Posterior vena cava (tissue), 2 donors: ENCODE measurements at places on chromosomes 16 and 17. TPM values are rescaled to one million over a fixed set of nuclear protein-coding genes. Genes with fewer than 3 reads are reported as not detected.
A peak's percentile ranks its signal among the peaks of the same experiment; 100 is the strongest.

Gene TP53TG3B
- not detected for total RNA-seq

Gene COIL
- total RNA-seq: 9.4 TPM

Gene ZNF764
- total RNA-seq: 6.0 TPM

Gene TLCD3A
- 9.9 TPM for total RNA-seq

Gene HOXB1
- total RNA-seq: not detected

Gene FLII
- total RNA-seq: 275 TPM

Gene CACNG3
- not detected for total RNA-seq

Gene APOH
- not detected for total RNA-seq

Gene ABCC11
- not detected for total RNA-seq

- no peak for DNase-seq
These were observed 14.8 kb downstream of the NPTX1 start for GRCh38 chr17:80461528-80462160.

DNA sequence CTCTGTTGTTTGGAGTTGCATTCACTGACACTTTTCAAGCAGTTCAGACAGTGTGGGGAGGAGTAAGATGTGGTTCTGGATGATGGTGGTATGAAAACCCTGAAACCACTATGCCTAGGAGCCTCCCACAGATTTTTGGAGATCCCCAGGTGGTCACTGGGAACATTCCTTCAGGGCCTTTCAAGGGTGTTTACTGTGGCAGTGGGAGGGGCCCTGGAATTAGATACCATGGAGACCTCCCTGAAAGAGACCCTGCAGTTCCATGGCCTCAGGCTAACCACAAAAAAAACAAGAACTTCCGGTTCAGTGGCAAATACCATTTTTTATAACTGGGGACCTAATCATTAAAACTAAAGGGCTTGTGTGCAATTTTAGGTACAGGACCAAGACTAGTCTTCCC is 79.9 kb downstream of the TMEM100 start:
- no peak for DNase-seq

- no peak for DNase-seq
These were observed 51.5 kb downstream of the TENT4B start for GRCh38 chr16:50204453-50205108.

DNA sequence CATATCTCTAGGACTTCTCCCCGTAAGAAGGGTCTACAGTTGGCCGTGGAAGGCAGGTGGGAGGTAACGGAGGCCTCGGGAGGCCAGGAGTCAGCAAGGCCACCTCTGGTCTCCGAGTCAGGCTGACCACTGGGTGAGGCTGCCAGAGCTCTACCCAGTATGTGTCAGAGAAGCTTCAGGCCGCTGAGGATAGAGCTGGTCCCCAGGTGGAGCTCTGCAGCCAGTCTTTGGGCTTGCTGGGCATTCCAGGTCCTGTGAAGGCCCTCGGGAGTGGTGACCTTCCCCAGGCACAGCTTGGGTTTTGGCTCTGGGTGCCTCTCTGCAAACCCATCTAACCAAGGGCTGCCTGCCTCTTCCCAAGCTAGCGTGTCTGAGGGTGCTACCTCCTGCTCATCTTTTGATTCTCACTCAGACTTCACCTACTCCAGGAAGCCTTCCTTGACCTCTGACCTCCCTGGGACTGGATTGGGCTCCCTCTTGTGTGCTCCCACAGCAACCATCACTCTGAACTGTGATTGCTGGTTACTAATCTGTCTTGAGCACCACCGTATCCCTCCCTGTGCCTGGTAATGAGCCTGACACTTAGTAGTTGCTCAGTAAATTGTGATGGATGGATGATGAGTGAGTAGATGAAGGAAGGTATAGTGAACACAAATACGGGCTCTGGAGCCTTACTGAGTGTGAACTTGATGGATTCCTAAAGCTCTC is 22.3 kb downstream of the RHBDL3 start:
- no peak for DNase-seq

GRCh38 chr17:29929006-29929532 is 959 bp downstream of the SSH2 start:
- DNase-seq: no peak

GRCh38 chr16:2008009-2008526 is 1.6 kb downstream of the ZNF598 start:
- DNase-seq: peak; percentile 81

- DNase-seq: peak; percentile 98
These were observed 77.0 kb upstream of the TNRC6C start for GRCh38 chr17:77881545-77881944.

DNA sequence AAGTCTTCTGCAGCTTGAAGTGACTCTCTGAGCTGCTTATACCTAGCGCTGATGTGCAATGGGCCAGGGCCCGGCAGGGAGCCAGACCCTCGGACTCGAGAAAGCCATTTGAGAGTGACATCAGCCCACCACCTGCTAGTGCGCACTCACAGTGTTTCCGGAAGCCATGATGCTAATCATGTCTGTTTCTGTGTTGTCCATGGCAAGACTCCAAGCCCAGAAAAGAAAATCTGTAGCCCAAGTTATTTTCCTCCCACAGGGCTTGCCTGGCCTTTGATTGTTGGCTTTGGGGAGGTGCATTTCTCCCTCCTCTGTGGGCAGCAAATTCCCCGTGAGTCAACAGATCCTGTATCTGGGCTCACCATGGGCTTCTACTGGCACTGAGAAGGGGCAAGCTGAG is 1.8 kb upstream of the CDRT4 start:
- no peak for DNase-seq

GRCh38 chr16:11118479-11118878 is 137.5 kb downstream of the SOCS1 start:
- DNase-seq: no peak

GRCh38 chr17:29777663-29778062 is 152.4 kb downstream of the SSH2 start:
- DNase-seq: no peak

DNA sequence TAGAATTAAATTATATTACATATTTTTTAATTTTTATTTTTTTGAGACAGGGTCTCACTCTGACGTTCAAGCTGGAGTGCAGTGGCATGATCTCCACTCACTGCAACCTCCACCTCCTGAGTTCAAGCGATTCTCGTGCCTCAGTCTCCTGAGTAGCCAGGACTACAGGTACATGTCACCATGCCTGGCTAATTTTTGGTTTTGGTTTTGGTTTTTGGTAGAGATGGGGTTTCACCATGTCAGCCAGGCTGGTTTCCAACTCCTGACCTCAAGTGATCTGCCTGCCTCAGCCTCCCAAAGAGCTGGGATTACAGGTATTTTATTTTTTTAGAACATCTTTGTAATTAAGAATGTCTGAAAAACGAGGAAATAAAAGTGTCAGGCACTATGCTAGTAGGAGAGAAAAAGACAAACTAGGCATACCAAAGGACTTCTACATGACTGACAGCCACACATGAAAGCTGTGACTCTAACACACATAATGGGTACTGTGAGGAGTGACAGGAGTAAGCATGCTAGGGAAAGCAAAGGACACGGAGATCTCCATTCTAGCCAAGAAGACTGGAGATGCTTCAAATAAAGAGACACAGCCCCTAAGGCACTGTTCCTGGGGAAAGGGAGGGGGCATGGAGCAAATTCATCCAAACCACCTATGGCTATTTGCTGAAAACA is 7.3 kb downstream of the GNA13 start:
- DNase-seq: no peak

DNA sequence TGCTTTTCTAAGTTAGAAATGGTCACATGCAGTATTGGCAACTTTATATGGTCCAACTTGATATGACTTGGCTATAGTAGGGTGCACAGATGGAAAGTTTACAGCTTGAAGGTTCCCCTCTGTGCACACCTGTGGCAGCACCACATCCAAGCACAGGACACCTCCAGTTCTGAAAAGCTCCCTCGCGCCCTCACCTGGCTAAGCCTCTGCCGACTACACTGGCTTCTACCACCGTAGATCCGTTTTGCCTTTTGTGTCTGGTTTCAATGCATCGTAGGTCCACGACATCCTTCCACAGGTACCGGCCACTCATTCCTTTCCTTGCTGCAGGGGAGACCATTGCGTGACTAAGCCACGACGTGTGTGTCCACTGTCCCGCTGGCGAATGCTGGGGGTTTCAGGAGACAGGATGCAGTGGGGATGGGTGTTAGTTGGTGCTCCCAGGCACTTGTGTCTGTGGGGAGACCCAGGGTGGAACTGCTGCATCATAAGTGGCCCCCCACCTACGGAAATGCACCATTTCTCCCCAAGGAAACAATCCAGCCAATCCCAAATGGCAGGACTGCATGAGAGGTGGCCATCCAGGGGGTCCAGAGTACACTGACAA is 4.9 kb upstream of the RASD1 start:
- no peak for DNase-seq

- no peak for DNase-seq
These were observed 595 bp downstream of the BICDL2 start for GRCh38 chr16:3035972-3036725.

DNA sequence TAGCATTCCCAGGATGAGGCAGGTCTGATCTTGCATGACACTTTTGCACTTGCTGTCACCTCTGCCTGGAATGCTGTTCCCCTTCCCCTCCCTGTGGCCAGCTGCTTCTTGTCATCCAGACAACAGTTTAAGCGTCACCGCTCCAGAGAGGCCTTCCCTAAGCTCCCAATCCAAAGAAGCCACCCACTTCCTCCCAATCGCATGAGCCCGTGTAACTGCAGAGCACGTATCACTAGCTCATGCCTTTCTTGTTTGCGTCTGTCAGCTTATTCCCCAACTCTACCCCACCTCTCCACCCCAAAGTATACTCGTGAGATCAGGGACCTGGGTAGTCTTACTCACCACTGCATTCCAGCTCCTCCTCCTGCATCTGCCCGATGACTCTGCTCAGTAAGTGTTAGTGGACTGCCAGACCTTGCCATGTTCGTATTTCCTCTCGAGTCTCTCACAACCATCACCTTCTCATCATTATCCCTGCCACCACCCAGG is 92.8 kb downstream of the GAS7 start:
- peak; percentile 63 for DNase-seq

GRCh38 chr16:51898872-51899271 is 648.1 kb downstream of the TOX3 start:
- no peak for DNase-seq

DNA sequence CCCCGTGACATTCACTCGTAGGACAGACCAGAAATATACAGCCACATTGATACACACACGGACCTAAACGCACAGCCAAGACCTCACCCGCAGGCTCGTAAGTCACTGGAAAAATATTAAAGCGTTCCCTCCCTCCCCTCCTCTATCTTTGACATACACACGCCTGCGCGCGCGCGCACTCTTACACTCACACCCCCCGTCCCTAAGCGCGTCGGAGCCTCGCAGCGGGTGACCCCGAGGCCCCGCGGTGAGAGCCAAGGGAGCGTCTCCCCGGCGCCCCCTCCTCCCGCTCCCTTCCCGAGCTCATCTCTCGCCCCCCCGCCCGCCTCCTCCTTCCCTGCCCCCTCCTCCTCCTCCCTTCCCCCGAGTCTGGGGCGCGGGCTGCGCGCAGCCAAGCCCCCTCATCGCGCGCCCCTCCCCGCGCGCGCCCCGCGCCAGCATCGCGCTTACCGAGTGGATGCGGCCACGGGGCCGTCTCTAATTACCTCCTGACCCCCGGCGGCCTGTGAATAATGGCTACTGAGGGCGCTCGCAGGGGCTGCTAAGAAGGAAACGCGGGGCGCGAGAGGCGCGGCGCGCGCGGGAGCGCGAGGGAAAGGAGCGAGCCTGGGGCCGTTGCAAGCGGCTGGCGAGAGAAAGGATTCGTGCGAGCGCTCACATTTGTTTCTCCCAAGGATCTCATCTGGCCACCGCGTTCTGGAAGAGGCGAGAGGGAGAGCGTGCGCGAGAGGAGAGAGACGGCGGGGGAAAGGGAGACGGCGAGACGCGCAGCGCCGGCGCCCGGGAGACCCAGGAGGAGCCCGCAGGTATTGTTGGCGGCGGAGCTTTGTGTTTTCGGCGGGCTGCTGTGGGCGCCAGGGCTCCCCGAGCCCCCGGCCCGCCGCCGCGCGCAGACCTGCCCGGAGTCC is 42.4 kb downstream of the RAI1 start:
- no peak for DNase-seq
